Fibroblast of villous mesenchyme (primary cell): ENCODE measurements at places on chromosomes 12 and 14. TPM values are rescaled to one million over a fixed set of nuclear protein-coding genes. Genes with fewer than 3 reads are reported as not detected.

SLC7A8 gene
- 0.86 and 0.97 TPM in 2 replicates for total RNA-seq

RPL10L gene
- 0.43 TPM in 1 of 2 replicates, not detected in the other for total RNA-seq

SLC6A12 gene
- not detected in 2 replicates for total RNA-seq

PLEKHD1 gene
- total RNA-seq, result under 0.01 TPM in 1 of 2 replicates, not detected in the other

IRF9 gene
- total RNA-seq, result 67.6 and 96.7 TPM in 2 replicates

FAR2 gene
- total RNA-seq, result 5.6 and 8.7 TPM in 2 replicates

FZD10 gene
- not detected in 2 replicates for total RNA-seq

CEP83 gene
- 13.2 and 14.2 TPM in 2 replicates for total RNA-seq

RTL1 gene
- total RNA-seq, result not detected in 2 replicates

PLEKHH1 gene
- 0.43 and 0.64 TPM in 2 replicates for total RNA-seq

KLRK1 gene
- not detected in 2 replicates for total RNA-seq

KIF26A gene
- total RNA-seq, result under 0.01 TPM in 2 replicates

TSPAN9 gene
- total RNA-seq, result 41.6 and 76.0 TPM in 2 replicates

CIDEB gene
- 1.3 and 3.0 TPM in 2 replicates for total RNA-seq

FRS2 gene
- 57.3 and 70.0 TPM in 2 replicates for total RNA-seq

TMEM253 gene
- 0.64 TPM in 1 of 2 replicates, not detected in the other for total RNA-seq

GAS2L3 gene
- total RNA-seq, result 24.5 and 38.0 TPM in 2 replicates

CD27 gene
- under 0.01 and 0.32 TPM in 2 replicates for total RNA-seq

PTGER2 gene
- 1.3 and 5.2 TPM in 2 replicates for total RNA-seq

PAPLN gene
- total RNA-seq, result 1.6 and 4.3 TPM in 2 replicates

GPR68 gene
- 0.86 and 2.9 TPM in 2 replicates for total RNA-seq

PRIM1 gene
- 6.4 and 10.8 TPM in 2 replicates for total RNA-seq

OVCH1 gene
- total RNA-seq, result under 0.01 TPM in 2 replicates

SLC11A2 gene
- total RNA-seq, result 39.0 and 56.6 TPM in 2 replicates

CLEC4A gene
- total RNA-seq, result under 0.01 and 0.32 TPM in 2 replicates

KRT72 gene
- not detected in 2 replicates for total RNA-seq

TWF1 gene
- 159 and 224 TPM in 2 replicates for total RNA-seq

PIGH gene
- total RNA-seq, result 15.5 and 17.7 TPM in 2 replicates

HVCN1 gene
- total RNA-seq, result 5.6 and 5.8 TPM in 2 replicates

ASCL1 gene
- total RNA-seq, result not detected in 2 replicates

TMPRSS12 gene
- total RNA-seq, result under 0.01 TPM in 1 of 2 replicates, not detected in the other

NUAK1 gene
- 82.8 and 84.6 TPM in 2 replicates for total RNA-seq

NAB2 gene
- total RNA-seq, result 38.0 and 39.6 TPM in 2 replicates

KLRB1 gene
- total RNA-seq, result not detected in 2 replicates

MRPL51 gene
- 86.8 and 101 TPM in 2 replicates for total RNA-seq

ARHGEF25 gene
- 28.0 and 48.4 TPM in 2 replicates for total RNA-seq

OSBPL8 gene
- 135 and 148 TPM in 2 replicates for total RNA-seq

AKAP3 gene
- total RNA-seq, result 0.64 and 1.3 TPM in 2 replicates

NPAS3 gene
- 0.86 and 0.97 TPM in 2 replicates for total RNA-seq

ZFYVE26 gene
- total RNA-seq, result 26.4 and 27.6 TPM in 2 replicates

PTHLH gene
- 1.3 and 1.6 TPM in 2 replicates for total RNA-seq

NEUROD4 gene
- not detected in 2 replicates for total RNA-seq

LBHD2 gene
- not detected in 2 replicates for total RNA-seq

OTOGL gene
- total RNA-seq, result under 0.01 TPM in 2 replicates

MYF5 gene
- not detected in 2 replicates for total RNA-seq

GALNT8 gene
- under 0.01 TPM in 2 replicates for total RNA-seq

LRP1 gene
- 228 and 277 TPM in 2 replicates for total RNA-seq

KCNK13 gene
- not detected in 2 replicates for total RNA-seq
